ENCODE measurements at places on chromosomes 5 and 9. TPM values are rescaled to one million over a fixed set of nuclear protein-coding genes. Genes with fewer than 3 reads are reported as not detected.
A peak's percentile ranks its signal among the peaks of the same experiment; 100 is the strongest.

DNA sequence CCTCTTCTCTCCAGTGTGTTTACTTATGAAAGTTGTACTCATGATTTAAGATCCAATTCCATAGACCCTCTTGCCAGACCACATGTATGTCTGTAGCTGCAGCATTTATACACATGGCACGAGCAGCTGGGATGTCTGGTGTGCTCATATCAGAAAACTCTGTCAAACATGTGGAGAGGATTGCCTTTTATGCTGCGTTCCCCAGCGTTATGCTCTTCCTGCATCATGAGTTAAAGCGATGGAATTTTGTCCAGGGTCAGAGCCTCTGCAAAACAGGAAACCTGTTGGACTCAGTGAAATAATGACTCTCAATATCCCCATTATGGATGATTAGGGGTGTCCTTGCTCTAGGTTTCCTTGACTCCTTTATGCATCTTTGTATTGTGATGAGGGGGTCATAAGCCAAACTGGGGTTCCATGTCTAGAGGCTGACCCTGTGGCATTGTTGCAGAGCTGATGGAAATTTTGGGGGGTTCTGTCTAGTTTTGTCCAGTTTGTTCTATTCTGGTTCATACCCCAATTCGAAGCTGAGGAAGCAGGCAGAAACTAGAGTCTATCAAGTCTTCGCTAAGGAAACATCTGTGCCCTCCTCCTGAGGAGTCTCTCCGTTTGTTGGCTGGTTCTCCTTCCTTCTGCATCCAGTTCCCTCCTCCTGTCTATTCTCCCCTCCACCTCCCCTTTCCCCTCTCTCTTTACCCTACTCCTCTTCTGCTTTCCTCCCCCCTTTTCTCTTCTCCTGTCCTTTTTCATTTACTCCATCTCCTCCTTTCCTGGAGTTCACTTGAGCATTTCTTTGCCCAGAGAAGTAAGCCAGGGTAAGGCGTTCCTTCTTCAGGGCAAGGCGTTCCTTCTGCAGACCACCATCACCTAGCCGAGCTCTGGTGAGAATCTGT, 252.8 kb downstream of the MAST4 start:
- H3K4me1 ChIP-seq: no peaks in the 10 kb centered on the region
- no peaks in the 10 kb centered on the region for H3K36me3 ChIP-seq
- no peak overlapping the region for H3K27ac ChIP-seq
- H3K4me3 ChIP-seq: no peak overlapping the region
- DNase-seq: no peak

DNA sequence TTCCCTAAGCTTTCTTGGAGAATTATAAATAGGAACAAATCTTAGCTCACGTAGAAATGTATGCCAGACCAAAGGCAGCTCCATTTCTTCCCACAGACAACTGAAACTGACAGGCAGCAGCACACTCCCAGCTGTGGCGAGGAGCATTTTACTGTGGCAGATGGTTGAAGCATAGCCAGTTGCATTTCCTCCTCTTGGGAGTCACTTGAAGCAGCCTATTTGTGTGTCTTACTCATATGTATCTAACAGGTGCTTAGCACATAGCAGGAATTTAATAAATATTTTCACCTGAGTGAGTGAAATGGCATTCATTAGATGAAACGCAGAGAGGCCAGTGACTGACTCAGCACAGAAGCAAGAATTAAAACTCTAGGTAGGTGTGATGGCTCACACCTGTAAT, 12.3 kb upstream of the MTMR12 start:
- H3K36me3 ChIP-seq: no peaks in the 10 kb centered on the region
- no peak overlapping the region for H3K4me3 ChIP-seq
- peaks cover 39% of the 10 kb centered on the region for H3K4me1 ChIP-seq
- no peak for DNase-seq

DNA sequence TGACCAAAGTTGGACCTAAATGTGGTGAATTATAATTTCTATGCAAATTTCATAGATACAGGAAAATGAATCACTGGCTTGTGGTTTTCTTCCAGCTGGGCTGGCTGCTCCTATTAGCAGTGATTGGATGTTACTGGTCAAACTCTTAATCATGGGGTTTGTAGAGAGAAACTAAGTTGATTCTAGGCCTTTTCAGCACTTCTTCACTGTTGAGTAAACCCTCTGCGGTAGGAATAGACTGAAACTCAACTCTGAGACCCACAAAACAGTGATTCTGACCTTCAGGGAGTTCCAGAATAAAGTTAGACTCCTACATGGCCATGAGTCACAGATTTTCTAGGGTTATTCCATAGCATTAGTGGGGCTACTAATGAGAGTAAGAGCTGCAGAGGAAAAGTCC, 47.9 kb upstream of the FKTN start:
- peaks cover 1% of the 10 kb centered on the region for H3K36me3 ChIP-seq
- H3K27me3 ChIP-seq: no peaks in the 10 kb centered on the region
- H3K27ac ChIP-seq: no peak overlapping the region
- H3K4me3 ChIP-seq: no peak overlapping the region
- no peak for DNase-seq

DNA sequence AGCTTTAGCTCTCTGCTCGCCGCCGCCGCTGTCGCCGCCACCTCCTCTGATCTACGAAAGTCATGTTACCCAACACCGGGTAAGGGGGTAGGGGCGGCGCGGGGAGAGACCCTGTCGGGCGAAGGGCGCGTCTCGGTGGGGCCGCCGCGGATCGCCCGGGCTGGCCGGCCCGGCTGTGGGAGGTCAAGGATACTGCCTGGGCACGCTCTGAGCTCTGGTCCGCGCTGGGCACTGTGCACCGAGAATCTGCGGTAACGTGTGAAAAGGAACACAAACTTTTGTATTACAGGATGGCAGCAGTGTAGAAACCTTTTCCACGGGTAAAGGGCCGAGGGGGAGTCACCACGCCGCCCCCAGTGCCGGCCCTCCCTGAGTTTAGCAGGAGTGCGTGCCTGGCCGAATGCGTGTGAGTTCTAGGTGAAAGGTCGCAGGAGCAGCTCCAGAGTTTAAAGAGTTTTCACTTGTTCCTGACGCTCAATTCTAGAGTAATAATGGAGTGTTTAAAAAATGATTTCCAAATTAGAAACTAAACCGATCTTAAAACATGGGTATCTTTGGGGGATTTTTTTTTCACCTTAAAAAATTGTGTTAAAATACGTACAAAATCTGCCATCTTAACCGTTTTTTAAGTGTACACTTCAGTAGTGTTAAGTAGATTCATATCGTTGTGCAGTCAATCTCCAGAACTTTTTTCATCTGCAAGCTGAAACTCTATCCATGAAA, at the start of gene HSDL2:
TSS of gene HSDL2 (plus strand) at position 7 of the 723 bp plus-strand sequence. CDS start at position 63, 56 bp downstream.
- H3K4me1 ChIP-seq: peaks cover 66% of the 10 kb centered on the region
- H3K36me3 ChIP-seq: no peaks in the 10 kb centered on the region

DNA sequence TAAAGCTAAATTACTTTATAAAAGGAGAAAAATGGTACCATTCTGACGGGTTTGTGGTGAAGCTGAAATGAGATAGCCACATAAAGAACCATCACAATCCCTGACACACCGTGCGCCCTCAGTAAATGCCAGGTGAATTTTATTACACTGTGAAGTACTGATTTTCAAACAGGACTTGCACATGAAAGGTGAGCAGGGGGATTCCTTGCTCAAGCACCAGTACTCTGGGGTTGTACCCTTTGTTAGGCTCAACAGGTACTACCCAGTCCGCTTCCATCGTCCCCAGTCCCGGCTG, 419 bp upstream of the RABGAP1 start:
- peaks cover 65% of the 10 kb centered on the region for H3K4me1 ChIP-seq
- peak overlapping the region; percentile 63 for H3K27ac ChIP-seq
- H3K27me3 ChIP-seq: peaks cover 3% of the 10 kb centered on the region
- no peak for DNase-seq

DNA sequence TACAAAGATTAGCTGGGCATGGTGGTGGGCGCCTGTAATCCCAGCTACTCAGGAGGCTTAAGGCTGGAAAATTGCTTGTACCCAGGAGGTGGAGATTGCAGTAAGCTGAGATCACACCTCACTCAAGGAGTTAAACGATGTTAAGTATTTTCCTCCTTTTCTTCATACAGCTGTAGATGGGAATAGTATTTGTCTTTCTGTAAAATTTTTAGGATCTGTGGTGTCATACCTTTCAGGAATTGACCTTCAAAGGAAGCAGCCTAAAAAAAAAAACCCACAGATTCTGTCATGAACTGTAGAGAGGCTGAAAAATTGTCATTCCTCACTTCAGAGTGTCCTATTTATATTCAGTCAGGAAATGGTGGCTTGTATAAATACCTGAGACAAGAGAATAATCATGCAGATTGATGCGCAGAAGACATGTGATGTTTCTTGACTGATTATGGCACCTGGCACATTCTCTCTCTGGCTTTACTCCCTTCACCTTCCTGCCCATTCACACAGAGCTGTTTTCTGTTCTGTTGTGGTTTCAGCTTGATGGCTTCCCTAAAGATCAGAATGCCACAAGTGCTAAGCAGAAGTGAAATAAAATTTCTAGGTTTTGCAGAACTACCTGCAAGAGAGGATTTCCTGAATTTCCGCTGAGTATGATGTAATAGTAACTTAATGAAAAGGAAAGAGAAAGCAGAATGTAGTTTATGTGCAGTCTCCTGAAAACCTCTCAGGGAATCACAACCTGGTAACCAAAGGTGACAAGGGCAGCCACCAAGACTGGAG, 3.8 kb downstream of the IFNA1 start:
- no peaks in the 10 kb centered on the region for H3K4me1 ChIP-seq
- no peaks in the 10 kb centered on the region for H3K27me3 ChIP-seq
- DNase-seq: no peak
- no peaks in the 10 kb centered on the region for H3K36me3 ChIP-seq

- H3K27ac ChIP-seq: peak overlapping the region; percentile 97
- peaks cover 86% of the 10 kb centered on the region for H3K4me1 ChIP-seq
- H3K27me3 ChIP-seq: no peaks in the 10 kb centered on the region
- H3K36me3 ChIP-seq: peaks cover 15% of the 10 kb centered on the region
- H3K4me3 ChIP-seq: peak overlapping the region; percentile 35
These were observed 10.9 kb upstream of the HDHD3 start for GRCh38 chr9:113387560-113388230.

- H3K4me1 ChIP-seq: peaks cover 15% of the 10 kb centered on the region
- no peak for DNase-seq
- H3K27me3 ChIP-seq: no peaks in the 10 kb centered on the region
- no peak overlapping the region for H3K27ac ChIP-seq
These were observed 51.9 kb upstream of the TBC1D9B start for GRCh38 chr5:179959641-179960040.

GRCh38 chr5:143428155-143428554, 24.7 kb upstream of the NR3C1 start:
- H3K27ac ChIP-seq: no peak overlapping the region
- H3K4me1 ChIP-seq: peaks cover 10% of the 10 kb centered on the region
- no peak overlapping the region for H3K4me3 ChIP-seq
- no peak for DNase-seq
- no peaks in the 10 kb centered on the region for H3K27me3 ChIP-seq

- DNase-seq: peak; percentile 64
- no peak overlapping the region for H3K27ac ChIP-seq
- 0 out of 2 replicates have a peak, but pooled peaks cover 4% of the 10 kb centered on the region for H3K4me1 ChIP-seq
- no peaks in the 10 kb centered on the region for H3K27me3 ChIP-seq
- H3K36me3 ChIP-seq: no peaks in the 10 kb centered on the region
These were observed 70.4 kb upstream of the CTSV start for GRCh38 chr9:97109194-97109811.

DNA sequence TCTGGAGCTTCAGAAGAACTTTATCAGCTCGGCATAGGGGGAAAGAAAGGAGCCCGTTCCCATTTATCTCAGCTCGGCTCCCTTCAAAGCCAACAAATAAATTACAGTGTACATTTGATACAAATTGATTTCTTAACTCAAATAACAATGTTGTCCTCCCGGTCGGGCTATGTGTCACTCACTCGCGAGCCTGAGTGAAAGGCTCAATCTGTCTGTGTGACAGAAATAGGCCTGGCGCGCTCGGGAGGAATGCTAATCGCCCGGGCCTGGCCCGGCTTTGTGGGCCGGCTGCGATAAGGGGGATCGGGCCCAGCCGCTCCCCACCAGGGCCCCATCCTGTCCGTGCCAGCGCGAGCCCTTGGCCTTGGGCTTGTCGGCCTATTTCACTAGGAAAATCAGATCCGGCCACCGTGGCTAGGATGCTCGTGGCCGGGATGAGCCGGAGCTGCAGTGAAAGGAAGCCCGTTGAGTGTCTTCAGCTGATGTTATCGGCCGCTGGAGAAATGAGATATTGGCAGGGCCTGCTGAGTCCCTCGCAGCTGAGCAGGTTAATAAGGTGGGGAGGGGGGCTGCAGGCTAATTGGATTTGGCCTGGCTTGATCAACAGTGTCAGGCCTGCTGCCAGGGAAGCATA, 258.7 kb downstream of the IRX1 start:
- no peaks in the 10 kb centered on the region for H3K4me1 ChIP-seq
- H3K4me3 ChIP-seq: no peak overlapping the region
- no peaks in the 10 kb centered on the region for H3K36me3 ChIP-seq
- no peak overlapping the region for H3K27ac ChIP-seq
- DNase-seq: no peak

Gene FOXD4L4
- total RNA-seq: 0.38 TPM

Gene PPP3R2
- total RNA-seq: not detected

Gene GRIN3A
- not detected for total RNA-seq

Gene HMHB1
- total RNA-seq: not detected

Gene MYMK
- total RNA-seq: not detected

Gene ANKRD34B
- total RNA-seq: 0.06 TPM

Gene STING1
- total RNA-seq: 0.56 TPM

Gene ORM2
- total RNA-seq: 283 TPM
